CD8-positive, alpha-beta memory T cell (primary cell): ENCODE measurements at places on chromosomes 7 and 10. TPM values are rescaled to one million over a fixed set of nuclear protein-coding genes. Genes with fewer than 3 reads are reported as not detected.

GRCh38 chr10:113026679-113027078 is 76.6 kb downstream of the TCF7L2 start:
- DNase-seq, result no peak

DNA sequence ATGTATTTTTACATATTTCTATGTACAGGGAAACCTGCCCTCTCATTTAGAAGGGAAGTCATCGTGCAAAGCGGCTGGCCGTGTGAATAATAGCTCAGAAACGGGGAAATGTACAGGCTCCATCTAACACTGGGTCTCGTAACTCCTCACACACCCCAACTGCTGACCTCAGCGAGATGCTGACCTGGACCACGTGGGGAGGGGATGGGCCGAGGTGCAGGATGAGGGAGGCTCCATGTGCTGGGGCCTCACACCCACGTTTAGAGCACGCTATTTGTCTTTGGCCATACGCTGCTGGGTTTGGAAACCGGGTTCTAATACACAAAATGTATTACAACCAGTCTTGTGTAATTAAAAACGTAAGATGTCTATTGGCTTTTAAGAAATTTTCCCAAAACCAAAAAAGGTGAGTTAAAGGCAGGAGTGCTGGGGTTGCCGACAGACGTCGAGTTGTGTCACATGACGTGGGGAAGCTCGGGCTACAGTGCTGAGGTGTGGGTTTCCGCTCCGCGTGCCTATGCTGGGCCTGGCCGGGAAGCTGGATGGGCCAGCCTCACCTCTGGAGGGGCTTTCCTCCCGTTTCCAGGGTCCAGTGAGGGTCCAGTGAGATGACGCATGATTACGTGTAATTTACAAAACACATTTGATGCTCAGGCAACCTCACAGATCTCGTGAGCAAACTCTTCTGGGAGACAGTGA is 215.6 kb downstream of the DNAJB6 start:
- no peak for DNase-seq

- no peak for DNase-seq
Observed at GRCh38 chr10:126046831-126047230, 150.5 kb downstream of the FANK1 start.

Gene GJD4
- total RNA-seq, result not detected

Gene C7orf57
- total RNA-seq, result 0.92 TPM

Gene FBXL13
- 0.62 TPM for total RNA-seq

Gene NPC1L1
- not detected for total RNA-seq

Gene ZNF800
- 43.8 TPM for total RNA-seq
